Activated CD4-positive, alpha-beta T cell treated with anti-CD3 and anti-CD28 coated beads, Interleukin-10, Interleukin-2, amounts not matched to agents 100 ng/mL and 50 ng/mL, durations not matched to agents 16 hours and 8 hours (primary cell): ENCODE measurements at places on chromosomes 6 and 20.

DNA sequence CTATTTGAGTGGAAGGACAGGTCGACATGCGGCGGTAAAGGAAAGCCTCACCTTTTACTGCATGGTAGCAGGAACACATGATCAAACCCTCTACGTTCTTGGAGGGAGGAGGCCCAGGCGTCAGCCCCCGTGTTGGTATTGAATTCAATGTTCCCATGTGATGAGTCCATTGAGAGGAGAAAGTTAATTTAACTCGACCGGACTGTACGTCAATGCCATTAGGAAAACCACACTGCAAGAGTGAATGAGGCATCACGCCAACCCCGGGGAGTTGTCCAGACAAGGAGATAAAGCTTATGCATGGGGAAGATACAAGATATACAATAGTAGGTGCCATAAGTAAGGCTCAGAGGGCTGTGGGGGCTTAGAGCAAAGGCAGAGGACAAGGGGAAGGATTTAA lies 213.9 kb upstream of the ECI2 start:
- DNase-seq: no peak

- no peak for DNase-seq
These were observed 431.8 kb downstream of the PREX1 start for GRCh38 chr20:48395816-48396546.

GRCh38 chr6:124722141-124722878 lies 239.9 kb upstream of the RNF217 start:
- no peak for DNase-seq

GRCh38 chr20:25584905-25585704 lies at the start of gene NINL:
Gene NINL, minus strand, starts transcription at chr20:25585531. Its CDS starts 58,944 bp downstream, at chr20:25526587.
- DNase-seq: peak; percentile 50

DNA sequence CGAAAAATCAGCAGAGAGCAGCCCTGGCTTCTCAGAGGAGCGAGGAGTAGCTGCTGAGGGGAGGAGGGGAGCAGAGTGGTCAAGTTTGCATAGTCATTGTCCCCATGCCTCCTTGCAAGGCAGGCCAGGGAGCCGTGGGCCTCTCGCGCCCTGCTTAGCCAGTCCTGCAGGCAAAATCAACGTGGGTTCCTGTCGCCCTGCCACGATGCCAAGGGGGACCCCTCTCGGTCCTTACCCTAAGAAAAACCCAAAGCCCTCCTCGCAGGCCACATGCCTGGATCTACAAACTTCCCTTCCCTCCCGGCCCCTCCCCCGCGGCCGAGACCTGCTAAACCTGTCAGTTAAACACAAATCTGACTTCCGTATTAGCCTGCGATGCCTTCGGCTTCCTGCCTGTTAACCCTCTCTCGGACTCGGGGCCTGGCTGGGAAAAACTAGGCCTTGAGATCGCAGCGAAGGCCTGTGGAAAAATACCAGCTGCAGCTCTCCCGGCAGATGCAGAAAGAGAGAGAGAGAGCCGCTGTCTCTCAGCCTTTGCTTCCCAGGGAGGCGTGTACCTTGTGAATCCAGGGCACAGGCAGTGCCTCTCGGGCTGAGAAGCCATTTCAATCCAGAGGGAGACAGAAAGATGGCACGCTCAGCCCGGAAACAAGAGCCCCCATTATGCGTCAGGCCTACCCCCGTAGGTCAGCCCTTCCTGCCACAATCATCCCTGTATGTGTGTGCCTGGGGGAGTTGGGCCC lies 968 bp upstream of the ZMYND8 start:
- peak; percentile 85 for DNase-seq

DNA sequence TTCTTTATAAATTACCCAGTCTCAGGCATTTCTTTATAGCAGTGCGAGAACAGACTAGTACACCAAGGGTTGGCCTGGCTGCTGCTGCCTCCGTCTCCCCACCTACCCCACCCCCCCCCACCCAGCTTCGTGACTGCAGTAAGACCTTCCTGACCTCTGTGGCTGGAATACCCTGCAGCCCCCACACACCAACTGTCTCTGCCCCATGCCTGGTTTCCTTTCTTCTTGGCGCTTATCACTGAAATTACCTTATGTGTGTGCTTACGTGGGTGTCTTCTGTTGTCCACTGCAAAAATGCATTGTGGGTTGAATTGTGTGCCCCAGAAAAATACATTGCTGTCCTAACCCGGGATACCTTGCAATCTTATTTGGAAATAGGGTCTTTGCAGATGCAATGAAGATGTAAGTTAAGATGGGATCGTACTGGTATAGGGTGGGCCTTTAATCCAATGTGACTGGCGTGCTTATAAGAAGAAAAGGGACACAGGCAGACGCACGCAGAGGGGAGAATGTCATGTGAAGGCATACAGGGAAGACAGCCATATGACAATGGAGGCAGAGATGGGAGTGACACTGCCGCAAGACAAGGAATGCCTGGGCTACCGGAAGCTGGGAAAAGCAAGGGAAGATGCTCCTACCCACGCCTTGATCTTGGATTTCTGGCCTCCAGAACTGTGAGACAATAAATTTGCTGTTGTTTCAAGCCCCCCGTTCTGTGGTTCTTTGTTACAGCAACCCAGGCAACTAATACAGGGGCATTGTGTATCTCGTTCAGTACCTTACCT lies 15.4 kb downstream of the SYNJ2 start:
- DNase-seq: no peak

GRCh38 chr6:110492584-110492983 lies 16.2 kb upstream of the SLC22A16 start:
- no peak for DNase-seq

- no peak for DNase-seq
These were observed 219.5 kb downstream of the BTBD9 start for GRCh38 chr6:38420207-38420606.

- peak; percentile 23 for DNase-seq
These were observed 932.7 kb downstream of the TFAP2A start for GRCh38 chr6:9482030-9482738.

GRCh38 chr20:11158146-11158545 lies 484.3 kb upstream of the JAG1 start:
- DNase-seq: no peak

DNA sequence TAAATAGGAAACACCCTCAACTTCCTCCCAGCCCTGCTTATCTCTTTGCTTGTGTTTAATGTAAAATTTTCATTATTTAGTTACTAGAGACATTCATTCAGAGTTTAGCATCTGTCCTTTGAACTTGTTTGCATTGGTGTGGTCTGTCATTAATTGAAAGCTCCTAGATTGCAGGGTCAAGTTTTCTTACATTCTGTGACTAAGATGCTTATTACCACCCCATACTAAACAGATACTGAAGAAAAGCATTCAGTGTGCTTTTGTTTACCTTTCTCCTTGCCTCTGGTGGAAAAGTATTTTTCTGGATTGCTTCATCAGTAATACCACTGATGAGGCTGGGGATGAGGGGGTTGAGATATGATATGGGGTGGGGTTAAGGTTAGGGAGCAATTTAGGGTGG lies 199.0 kb downstream of the SAMD5 start:
- no peak for DNase-seq

DNA sequence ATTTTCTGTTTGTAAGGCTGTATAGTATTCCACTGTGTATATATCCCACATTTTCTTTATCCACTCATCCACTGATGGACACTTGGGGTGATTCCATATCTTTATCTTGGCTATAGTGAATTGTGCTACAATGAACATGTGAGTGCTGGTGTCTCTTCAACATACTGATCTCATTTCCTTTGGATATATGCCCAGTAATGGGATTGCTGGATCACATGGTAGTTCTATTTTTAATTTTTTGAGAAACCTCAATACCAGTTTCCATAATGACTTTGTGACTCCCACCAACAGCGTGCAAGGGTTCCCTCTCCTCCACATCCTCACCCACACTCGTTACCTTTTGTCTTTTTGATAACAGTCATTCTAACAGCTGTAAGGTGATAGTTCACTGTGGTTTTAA lies 166.0 kb downstream of the ARHGAP18 start:
- no peak for DNase-seq

DNA sequence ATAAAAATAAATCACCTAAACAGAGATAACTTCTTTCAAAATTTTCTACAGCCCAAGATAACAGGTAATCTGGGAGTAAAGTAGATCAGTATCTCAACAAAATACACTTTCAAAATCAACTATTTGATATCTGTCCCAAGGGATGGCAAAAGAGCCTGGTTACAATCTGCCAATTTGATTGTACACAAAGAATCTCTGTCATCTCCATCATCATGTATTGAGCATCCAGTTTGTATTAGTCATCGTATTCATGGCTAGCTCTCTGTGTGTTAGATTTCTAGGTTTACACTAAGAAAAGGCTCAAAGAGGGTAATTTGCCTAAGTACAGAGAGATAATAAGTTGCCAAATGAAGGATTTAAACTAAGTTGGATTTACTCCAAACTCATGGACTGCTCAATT lies 329.0 kb upstream of the NRSN1 start:
- DNase-seq: no peak
